ENCODE measurements at places on chromosomes 11 and 22.

- DNase-seq = no peak
These were observed 72.2 kb downstream of the RBMXL2 start for GRCh38 chr11:7160814-7161489.

DNA sequence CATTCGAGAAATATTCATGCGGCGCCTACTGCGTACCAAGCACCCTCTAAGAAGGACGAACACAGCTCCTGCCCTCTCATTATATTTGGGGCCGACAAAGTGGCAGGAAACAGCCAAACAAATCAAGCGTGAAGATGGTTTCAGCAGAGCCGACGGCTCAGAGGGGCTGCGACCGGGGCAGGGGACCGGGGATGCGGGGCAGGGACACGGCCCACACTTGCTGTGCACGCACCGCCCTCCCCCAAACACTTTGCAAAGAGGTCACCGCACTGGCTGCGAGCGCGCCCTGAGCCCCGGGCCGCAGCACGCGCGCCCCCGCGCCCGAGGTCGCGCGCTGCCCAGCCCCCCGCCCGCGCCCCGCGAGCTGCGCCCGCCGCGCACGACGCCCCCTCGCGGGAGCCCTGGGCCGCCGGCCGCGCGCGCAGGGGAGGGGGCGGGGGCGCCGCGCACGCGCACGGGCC lies 255 bp upstream of the SYNGR1 start:
- peak; percentile 39 for DNase-seq

DNA sequence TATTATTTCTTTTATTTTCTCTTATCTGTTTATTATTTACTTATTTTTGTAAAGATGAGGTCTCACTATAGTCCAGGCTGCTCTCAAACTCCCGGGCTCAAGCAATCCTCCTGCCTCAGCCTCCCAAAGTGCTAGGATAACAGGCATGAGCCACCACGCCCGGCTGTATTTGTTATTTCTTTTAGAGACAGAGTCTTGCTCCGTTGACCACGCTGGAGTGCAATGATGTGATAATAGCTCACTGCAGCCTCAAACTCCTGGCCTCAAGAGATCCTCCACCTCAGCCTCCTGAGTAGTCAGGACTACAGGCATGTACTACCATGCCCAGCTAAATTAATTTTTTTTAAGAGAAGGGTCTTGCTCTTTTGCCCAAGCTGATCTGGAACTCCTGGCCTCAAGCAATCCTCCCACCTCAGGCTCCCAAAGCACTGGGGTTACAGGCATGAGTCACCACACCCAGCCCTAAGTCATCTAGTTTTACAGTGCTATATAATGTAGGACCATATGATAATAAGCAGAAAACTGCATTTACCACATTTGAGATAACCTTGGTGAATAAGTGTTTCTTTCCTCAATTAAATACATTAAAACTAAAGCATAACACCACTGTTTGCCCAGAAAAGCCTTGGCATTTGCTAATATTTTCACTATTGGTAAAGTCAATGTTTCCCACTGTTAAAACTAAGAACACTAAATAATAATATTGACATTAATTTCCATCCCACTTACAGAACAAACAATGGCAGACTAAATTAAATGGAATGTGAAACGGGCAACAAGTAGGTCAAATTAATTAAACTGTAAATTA lies 127.5 kb downstream of the SIK3 start:
- no peak for DNase-seq

DNA sequence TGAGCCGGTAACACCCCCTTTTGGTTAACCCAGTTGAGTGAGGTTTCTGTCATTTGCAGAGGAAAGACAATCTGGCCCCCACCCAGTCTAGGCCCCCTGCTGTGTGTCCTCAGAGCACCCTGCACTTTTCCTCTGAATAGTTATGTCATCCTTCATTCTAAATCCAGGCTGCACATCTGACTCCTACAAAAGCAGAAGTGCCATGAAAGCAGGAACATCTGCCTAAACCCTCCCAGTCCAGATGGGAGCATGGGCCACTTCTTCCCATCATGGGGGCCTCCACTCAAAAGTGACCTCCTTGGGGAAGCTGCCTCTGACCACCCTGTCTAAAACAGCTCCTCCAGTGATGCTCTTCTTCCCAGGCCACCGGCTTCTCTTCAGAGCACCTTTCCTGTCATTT lies 53.7 kb upstream of the HMGXB4 start:
- no peak for DNase-seq

DNA sequence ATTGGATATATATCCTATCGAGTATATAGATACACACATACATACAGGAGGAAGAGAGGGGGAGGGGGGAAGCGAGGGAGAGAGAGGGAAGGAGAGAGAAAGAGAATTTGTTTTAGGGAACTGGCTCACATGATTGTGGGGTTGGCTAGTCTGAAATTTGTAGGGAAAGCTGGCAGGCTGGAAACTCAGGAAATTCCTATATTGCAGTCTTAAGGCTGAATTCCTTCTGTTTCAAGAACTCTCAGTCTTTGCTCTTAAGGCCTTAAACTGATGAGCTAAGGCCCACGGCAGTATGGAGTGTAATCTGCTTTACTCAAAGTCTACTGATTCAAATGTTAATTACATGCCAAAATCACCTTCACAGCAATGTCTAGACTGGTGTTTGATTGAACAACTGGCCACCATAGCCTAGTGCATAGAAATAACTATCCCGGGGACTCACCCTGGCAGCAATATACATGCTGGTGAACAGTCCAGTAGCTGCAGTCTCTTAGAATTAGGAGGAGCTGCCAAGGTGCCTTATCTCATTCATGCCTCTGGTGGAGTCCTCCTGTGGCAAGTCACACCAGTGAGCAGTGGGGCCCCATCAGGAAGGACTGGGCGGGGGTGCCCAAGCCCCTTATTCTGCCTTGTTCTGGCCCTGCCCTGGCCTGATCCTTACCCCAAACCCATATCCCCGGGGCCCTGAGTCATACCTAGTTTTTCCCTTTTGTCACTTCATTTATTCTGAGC lies 59.7 kb upstream of the AMPD3 start:
- no peak for DNase-seq

DNA sequence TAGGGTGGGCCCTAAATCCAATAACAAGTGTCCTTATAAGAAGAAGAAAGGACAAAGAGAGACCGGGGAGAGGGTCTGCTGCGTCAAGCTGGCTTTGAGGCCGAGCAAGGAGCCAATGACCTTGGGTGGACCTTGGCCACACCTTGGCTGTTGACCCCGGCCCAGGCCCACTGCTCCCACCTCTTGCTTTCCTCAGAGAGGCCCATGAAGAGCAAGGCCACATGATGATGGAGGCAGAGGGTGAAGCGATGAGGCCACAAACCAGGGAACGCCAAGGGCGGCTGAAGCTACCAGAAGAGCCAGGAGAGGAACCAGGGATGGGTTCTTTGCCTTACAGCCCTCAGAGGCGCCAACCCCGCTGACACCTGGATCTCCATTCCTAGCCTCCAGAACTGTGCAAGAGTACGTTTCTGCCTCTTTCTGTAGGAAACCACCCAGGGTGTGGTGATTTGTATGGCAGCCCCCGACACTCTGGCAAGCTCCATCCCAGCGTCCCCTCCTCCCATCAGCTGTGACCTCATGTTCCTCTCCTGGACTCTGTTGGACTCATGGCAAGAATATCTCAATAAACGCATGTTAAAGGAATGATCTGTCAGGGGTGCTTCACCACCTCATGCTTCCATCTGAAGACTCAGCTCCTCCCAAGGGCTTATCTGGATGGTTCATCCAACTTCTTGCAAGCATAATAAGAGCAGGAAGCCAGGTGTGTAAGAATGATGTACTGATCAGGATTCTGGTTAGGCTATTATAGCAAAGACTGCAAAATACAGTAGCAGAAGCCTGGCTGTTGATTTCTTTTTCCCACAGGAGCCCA lies 41.6 kb upstream of the LINC01488 start:
- no peak for DNase-seq

- no peak for DNase-seq
These were observed 62.5 kb upstream of the SORL1 start for GRCh38 chr11:121389651-121390050.

GRCh38 chr11:82747471-82747870 lies 13.8 kb upstream of the FAM181B start:
- DNase-seq = no peak

DNA sequence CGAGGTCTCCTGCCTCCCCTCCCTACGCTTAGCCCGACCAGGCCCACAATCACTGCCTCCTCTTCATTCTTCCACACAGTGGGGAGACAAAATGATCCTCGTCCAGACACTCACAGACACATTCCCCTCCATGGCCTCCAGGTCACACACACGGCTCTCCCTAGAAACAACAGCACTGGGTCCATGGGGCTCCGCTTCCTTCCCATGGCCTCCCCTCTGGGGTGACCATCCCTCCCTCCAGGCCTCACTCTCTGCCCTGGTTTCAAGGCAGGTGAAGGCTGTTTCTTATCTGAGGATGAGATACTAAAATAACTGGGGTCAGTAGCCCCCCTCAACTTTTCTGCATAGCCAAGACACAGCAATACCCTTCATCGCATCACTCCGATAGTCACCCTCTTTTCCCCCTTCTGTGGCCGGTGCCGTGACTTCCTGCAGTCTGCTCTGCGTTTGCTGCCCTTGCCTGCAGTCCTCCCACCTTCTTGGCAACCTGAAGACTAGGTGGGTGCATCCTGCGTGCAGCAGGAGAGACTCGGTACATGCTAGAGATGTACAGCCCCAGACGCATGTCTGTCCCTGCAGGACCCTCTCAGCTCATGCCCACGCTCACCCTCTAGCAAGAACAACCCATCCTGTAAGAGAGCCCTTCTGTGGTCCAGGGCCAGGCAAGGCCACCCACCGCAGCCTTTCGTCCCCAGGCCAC lies 55.8 kb downstream of the CD6 start:
- no peak for DNase-seq

DNA sequence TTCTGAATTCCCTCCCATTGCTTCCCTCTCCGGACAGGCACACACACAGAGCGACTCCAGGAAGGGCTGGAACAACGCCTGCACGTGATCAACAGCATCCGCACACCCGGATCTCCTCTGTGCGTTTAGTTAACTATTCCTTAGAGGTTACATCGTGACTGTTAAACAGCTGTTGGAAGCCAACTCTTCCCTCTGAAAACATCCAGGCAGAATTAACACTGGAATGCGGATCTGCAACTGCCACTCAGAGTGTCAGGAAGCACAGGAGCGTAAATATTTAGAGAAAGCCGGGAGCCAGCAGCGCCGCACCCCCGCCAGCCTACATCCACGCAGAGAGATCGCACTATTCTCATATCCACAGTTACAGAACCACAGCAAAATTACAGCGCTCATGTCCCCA lies 46.2 kb downstream of the SHANK2 start:
- no peak for DNase-seq

DNA sequence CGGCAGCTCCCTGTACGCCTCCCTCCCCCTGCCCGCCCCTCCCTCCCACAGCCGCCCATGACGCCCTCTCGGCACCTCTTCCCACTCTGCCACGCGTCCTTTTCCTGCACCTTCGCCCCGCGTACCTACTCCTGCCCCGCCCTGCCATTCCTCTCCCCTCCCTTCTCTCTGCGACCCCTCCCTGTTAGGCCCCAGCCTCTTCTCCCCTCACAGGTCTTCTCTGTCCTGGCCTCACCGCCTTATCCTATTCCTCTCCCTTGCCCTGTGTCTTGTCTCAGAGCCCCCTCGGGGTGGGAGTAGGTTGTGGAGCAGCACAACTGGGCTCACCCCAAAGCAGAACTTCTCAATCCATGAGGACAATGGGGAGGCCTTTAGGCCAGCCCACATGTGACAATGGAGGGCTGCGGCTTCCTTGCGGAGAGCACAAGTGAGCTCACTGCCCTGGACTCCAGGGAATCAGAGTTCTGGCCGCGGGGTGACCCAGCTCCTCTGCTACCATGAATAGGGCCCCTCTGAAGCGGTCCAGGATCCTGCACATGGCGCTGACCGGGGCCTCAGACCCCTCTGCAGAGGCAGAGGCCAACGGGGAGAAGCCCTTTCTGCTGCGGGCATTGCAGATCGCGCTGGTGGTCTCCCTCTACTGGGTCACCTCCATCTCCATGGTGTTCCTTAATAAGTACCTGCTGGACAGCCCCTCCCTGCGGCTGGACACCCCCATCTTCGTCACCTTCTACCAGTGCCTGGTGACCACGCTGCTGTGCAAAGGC lies 539 bp downstream of the SLC35C1 start:
- DNase-seq = peak; percentile 33

GRCh38 chr11:60281485-60281884 lies 1.0 kb downstream of the MS4A4A start:
- no peak for DNase-seq

DNA sequence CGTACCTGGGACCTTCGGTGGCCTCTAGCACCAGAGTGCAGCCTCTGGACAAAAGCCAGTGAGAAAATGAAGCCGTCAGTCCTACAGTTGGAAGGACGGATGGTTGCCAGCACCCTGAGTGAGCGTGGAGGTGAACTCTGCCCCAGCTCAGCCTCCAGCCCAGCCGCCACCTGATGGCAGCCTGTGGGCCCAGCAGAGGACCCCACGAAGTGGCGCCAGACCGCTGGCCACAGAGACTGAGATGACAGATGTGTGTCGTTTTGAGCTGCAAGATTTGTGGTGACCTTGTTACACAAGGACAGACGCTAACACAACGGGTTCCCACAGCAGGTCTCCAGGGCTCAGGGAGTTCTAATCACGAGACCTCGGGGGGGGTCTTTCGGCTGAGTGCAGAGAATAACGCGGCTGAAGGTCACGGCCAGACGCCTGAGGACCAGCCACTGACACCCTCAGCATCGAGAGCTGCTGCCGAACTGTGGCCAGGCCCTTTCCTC lies 75.0 kb downstream of the BRD1 start:
- no peak for DNase-seq

DNA sequence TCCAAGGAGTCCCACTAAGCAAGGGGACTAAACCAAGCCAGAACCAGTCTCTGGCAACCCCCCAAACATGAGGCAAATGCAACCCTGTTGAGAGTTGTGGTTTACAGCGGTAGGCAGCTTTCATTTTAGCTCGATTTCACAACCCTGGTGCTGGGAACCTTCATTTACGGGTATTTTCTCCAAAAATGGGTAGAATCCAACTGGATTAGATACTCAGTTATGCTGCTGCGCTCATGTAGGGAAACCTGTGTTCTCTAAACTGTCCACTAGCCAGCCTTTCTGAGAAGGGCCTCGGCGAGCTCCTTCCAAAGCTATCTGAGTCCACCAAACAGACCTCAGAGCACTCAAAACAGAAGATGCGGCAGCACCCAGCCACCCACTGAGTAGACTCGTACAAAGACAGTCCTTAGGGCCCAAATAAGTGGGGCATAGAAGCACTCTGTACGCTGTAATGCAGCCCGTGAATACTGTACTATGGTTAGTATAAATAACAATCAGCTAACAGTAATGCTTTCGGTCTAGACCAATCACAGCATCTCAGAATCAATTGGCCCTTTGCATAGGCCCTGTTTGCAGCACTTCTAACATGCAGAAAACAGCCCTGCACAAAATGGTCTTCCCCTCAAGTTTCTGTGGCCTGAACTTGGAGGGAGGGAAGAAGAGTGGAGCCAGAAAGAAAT lies 104.7 kb downstream of the ETS1 start:
- DNase-seq = no peak

GRCh38 chr22:30181459-30182349 lies 64.9 kb downstream of the LIF start:
- no peak for DNase-seq

GRCh38 chr11:75777461-75778110 lies 9.0 kb downstream of the DGAT2 start:
- no peak for DNase-seq

- DNase-seq = no peak
These were observed 1.5 kb downstream of the CRKL start for GRCh38 chr22:20918663-20919218.
